IgD-negative memory B cell (primary cell): ENCODE measurements at places on chromosomes 3 and 15. TPM values are rescaled to one million over a fixed set of nuclear protein-coding genes. Genes with fewer than 3 reads are reported as not detected.

Gene IGSF11
- polyA plus RNA-seq = not detected

Gene DCLK3
- polyA plus RNA-seq = not detected

Gene EOMES
- 1.1 TPM for polyA plus RNA-seq

Gene FSIP1
- polyA plus RNA-seq = 0.61 TPM

Gene PRTG
- not detected for polyA plus RNA-seq

Gene NOX5
- polyA plus RNA-seq = not detected

Gene PLA2G4E
- polyA plus RNA-seq = not detected

Gene CDHR4
- polyA plus RNA-seq = not detected

Gene MESP2
- polyA plus RNA-seq = not detected

Gene ACKR2
- not detected for polyA plus RNA-seq

Gene PLSCR5
- not detected for polyA plus RNA-seq

Gene GPR160
- polyA plus RNA-seq = 40.9 TPM

Gene MORC1
- not detected for polyA plus RNA-seq

Gene BFSP2
- polyA plus RNA-seq = 2.8 TPM

Gene MTFMT
- 15.8 TPM for polyA plus RNA-seq

Gene OR5K2
- polyA plus RNA-seq = not detected

Gene MAP1A
- not detected for polyA plus RNA-seq

Gene SENP5
- 11.7 TPM for polyA plus RNA-seq

Gene ACTC1
- polyA plus RNA-seq = not detected

Gene MUC13
- not detected for polyA plus RNA-seq

Gene FBLN2
- 4.4 TPM for polyA plus RNA-seq

Gene CLEC3B
- polyA plus RNA-seq = not detected

Gene TNIK
- polyA plus RNA-seq = 3.0 TPM

Gene DAZL
- polyA plus RNA-seq = not detected

Gene CCDC13
- 1.1 TPM for polyA plus RNA-seq

Gene ANO10
- 5.8 TPM for polyA plus RNA-seq

Gene LYZL4
- polyA plus RNA-seq = not detected

Gene EFCC1
- polyA plus RNA-seq = not detected

Gene FOXL2NB
- not detected for polyA plus RNA-seq

Gene FMN1
- not detected for polyA plus RNA-seq

Gene GCNT3
- polyA plus RNA-seq = not detected

Gene KIF15
- polyA plus RNA-seq = 0.60 TPM

Gene SCG3
- polyA plus RNA-seq = not detected

Gene CACNA2D2
- 0.11 TPM for polyA plus RNA-seq

Gene SYNM
- polyA plus RNA-seq = not detected

Gene AMT
- polyA plus RNA-seq = 1.3 TPM

Gene C2CD4A
- polyA plus RNA-seq = not detected

Gene VIPR1
- 3.1 TPM for polyA plus RNA-seq

Gene COX17
- 124 TPM for polyA plus RNA-seq

Gene IL20RB
- polyA plus RNA-seq = not detected

Gene GRK7
- not detected for polyA plus RNA-seq

Gene PRRT3
- 2.0 TPM for polyA plus RNA-seq

Gene CTXN2
- polyA plus RNA-seq = not detected

Gene SERINC4
- 1.1 TPM for polyA plus RNA-seq

Gene GOLGA6L25
- not detected for polyA plus RNA-seq

Gene BHLHE40
- 11.1 TPM for polyA plus RNA-seq

Gene RAP2B
- polyA plus RNA-seq = 9.8 TPM

Gene KNG1
- not detected for polyA plus RNA-seq

Gene SLC9A9
- polyA plus RNA-seq = 9.1 TPM

Gene TOP2B
- polyA plus RNA-seq = 46.0 TPM

Gene RYR3
- polyA plus RNA-seq = 0.08 TPM

Gene LEKR1
- 0.93 TPM for polyA plus RNA-seq

Gene MUSTN1
- not detected for polyA plus RNA-seq

Gene SRP14
- 753 TPM for polyA plus RNA-seq

Gene ARGFX
- polyA plus RNA-seq = not detected

Gene H1-8
- polyA plus RNA-seq = not detected

Gene PLA2G4F
- polyA plus RNA-seq = not detected

Gene LRTM1
- not detected for polyA plus RNA-seq

Gene SERPINI2
- polyA plus RNA-seq = not detected

Gene RARRES1
- polyA plus RNA-seq = 0.28 TPM
